Mesangial cell (primary cell): ENCODE measurements at places on chromosomes 5 and 9. TPM values are rescaled to one million over a fixed set of nuclear protein-coding genes. Genes with fewer than 3 reads are reported as not detected.

SMIM23 gene
- total RNA-seq: not detected in 2 replicates

SLC25A48 gene
- not detected in 2 replicates for total RNA-seq

NOP16 gene
- total RNA-seq: 10.4 and 25.9 TPM in 2 replicates

DRD1 gene
- total RNA-seq: not detected in 2 replicates

DCAF12 gene
- 25.3 and 33.1 TPM in 2 replicates for total RNA-seq

SLC6A18 gene
- total RNA-seq: not detected in 2 replicates

CCNJL gene
- 6.0 and 7.2 TPM in 2 replicates for total RNA-seq

DMGDH gene
- total RNA-seq: 0.33 and 3.3 TPM in 2 replicates

PPIC gene
- 16.9 and 30.3 TPM in 2 replicates for total RNA-seq
